ENCODE measurements at places on chromosomes 2 and 18.

- peak; percentile 74 for DNase-seq
Measured at GRCh38 chr2:12501469-12502158, 215.1 kb upstream of the TRIB2 start.

- DNase-seq: no peak
Measured at GRCh38 chr2:163604941-163605555, 130.8 kb downstream of the FIGN start.

- no peak for DNase-seq
Measured at GRCh38 chr2:40760071-40760666, 308.3 kb upstream of the SLC8A1 start.

DNA sequence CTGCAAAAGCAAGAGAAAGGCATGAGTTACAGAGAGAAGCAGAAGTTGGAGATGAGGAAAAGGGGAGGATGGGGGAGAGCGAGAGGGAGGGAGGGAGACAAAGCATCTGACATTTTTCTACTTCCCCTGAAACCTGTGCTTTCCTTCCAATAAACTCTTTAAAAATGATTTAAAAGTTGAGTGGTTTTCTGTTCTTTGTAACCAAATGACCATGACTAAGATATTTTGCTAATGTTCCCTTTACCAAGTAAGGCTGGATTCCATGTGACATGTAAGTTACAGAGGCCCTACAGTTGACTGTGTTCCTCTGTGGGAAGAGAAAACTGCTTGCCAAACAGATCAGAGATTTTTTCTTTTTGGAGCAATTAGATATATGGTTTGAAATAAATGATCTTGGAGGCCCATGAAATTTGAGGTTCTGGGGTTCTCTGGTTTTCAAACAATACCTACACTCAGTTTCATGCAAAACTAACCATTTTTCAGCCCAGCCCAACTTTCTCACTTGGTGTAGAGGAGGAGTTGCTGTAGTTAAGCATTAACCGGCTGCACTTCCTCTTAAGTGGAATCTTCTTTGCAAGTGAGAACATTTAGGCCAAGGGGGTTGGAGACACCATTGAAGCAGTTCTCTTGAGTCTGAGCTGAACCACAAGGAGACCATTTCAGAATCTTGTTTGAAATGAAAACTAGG, 34.5 kb downstream of the INSIG2 start:
- DNase-seq: no peak

DNA sequence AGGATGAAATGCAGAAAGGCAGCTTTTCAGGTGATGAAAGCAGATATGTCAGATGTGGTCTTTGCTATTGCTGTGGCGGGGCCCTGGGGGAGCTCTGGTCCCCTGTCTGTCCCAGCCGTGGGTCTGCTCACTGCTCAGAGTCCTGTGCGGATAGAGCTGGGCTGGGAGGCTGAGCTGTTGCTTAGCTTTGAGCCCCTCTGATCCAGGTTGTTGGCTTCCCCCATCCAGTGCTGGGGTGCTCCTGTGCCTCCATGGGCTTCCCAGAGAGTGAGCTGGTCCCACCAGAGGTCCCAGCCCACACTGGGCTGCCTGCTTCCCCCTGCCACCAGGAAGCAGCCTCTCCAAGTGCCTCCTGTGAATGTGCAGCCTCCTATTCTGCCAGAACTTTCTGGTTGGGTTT, 55.4 kb downstream of the SH3RF3 start:
- DNase-seq: no peak

GRCh38 chr2:113058998-113059960, at the start of gene IL36RN:
Gene IL36RN (plus strand): TSS chr2:113059198. CDS start chr2:113059439, 241 bp downstream.
- peak; percentile 29 for DNase-seq

DNA sequence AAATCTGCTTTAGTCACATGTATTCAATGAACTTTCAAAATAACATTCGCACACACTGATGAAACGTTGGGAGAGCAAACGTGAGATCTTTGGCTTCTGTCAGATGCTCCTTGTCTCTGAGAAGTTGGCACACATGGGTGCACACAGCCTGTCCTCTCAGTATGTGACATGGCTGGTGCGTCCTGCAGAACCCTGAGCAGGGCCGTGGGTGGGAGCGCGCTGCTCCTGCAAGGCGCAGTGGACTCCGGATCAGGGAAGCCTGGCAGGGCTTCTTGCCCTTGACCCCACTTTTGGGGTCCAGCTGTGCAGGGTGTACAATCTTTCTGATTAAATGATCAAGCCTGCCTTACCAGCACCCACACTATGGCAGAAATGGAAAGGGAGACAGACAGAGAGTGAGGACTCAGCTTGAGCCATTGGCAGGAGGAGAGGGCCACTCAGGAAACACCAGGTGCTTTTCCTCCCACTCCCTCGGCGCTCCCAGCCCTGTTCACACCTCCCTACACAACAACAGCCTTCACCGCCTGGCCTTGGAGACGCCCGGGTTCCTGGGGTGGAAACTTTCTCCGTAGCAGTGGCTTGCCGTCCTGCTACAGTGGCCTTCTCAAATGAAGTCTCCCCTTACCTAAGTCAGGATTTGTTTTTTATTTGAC, 108.4 kb upstream of the SNTG2 start:
- no peak for DNase-seq

DNA sequence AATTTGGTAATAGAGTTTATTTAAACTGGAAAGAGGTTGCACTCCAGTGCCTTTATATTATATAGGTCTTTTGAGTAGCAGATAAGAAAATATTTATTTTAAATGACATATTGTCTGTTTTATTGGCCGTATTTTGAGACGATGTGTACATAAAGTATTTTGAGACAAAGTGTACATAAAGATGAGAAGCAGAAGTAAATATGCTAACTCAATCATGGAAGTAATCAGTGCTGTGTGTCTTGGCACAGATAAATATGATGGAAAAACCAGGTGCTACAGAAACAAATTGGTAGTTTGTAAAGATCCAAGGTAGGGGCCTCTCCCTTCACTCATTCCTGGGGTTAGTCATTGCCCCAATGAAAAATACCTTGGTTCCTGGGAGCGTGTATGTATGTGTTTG, 382.9 kb downstream of the DSEL start:
- no peak for DNase-seq

DNA sequence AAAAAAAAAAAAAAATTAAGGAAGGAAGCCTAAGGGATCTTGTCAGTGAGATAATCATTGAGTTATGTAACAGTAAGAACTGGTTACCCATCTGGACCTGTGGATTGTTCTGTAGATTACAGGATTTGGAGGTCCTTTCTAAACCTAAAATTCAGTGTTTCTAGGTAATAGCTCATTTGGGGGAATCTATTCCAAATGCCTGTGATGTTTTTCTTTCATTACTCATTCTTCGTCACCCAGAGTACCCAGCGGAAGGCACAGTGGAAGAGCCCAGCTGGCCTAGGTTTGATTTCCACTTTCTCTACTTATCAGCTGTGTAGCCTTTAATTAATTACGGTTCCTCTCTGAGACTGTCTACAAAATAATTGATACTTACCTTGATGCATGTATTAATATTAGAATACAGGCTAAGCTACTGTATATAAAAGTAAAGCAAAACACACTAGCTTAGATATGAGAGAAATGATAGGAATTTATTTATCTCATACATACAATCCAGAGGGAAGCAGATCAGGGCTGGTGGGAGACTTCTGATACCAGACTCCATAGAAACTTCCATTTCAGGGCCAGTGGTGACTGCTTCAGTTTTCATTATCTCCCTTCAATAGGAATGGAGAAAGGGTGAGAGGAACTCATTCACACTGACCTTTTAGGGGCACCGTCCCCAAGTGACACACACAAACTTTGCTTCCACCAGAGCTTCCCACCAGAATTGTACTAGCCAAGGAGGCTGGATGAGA, 115.8 kb upstream of the NOSTRIN start:
- no peak for DNase-seq

All from stimulated activated effector memory CD8-positive, alpha-beta T cell treated with anti-CD3 and anti-CD28 coated beads, Interleukin-12 subunit alpha, Interleukin-12 subunit beta, amount 100 ng/mL, for 72 hours (primary cell).